ENCODE measurements at places on chromosomes 2 and 18. TPM values are rescaled to one million over a fixed set of nuclear protein-coding genes. Genes with fewer than 3 reads are reported as not detected.
A peak's percentile ranks its signal among the peaks of the same experiment; 100 is the strongest.

- DNase-seq = no peak
These were observed 131.9 kb downstream of the EVA1A start for GRCh38 chr2:75428646-75429443.

GRCh38 chr2:42307180-42307579, 53.8 kb downstream of the COX7A2L start:
- no peak for DNase-seq

DNA sequence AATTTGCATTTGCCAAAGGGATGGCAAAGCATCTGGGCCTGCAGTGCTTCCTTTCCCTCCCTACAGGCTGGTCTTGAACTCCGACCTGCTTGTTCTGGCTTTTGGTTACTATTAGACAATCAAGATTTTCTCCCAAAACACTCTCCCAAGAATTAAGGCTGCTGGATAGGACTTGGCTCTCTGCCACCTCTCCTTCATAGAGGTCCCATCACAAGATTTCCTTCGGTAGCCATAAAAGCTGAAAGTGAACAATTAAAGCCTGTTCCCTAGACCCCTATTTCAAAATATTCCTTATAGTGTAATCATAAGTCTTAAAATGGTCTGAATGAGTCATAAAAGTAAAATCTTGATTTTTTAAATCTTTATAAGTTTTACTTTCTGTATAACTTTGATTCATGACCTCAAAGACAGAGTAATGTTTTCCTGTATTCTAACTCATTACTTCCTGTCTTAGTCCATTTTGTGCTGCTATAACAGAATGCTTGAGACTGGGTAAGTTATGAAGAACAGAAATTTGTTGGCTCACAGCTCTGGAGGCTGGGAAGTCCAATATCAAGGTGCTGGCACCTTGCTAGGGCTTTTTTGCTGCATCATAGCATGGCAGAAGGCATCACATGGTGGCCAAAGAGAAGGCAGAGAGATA, 37.8 kb upstream of the TNP1 start:
- no peak for DNase-seq

The C2orf81 gene
- polyA plus RNA-seq = 1.00 TPM

GRCh38 chr2:98063291-98063854, 23.6 kb upstream of the VWA3B start:
- DNase-seq = no peak

- no peak for DNase-seq
These were observed 495 bp downstream of the TMEM169 start for GRCh38 chr2:216082117-216082711.

- no peak for DNase-seq
These were observed 686 bp upstream of the SNORC start for GRCh38 chr2:232869138-232870017.

The OR6B2 gene
- polyA plus RNA-seq = not detected

DNA sequence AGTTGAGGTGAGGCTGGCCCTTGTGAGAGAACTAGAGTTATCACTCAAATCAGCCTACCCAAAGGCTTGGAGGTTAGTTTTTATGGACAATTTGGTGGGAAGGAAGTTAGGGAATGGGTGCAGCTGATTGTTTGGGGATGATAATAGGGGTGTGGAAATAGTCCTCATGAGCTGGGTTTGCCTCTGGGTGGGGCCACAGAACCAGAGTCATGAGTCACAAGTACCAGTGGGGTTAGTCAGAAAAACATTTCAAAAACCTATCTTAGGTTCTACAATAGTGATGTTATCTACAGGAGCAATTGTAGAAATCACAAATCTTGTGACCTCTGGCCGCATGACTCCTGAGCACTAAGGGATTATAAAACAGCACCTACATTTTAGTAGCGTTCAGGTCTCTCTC, 630.1 kb upstream of the PIK3C3 start:
- DNase-seq = no peak

The TEKT4 gene
- polyA plus RNA-seq = not detected

The KLHL30 gene
- polyA plus RNA-seq = 15.9 TPM

- DNase-seq = no peak
These were observed 586.0 kb upstream of the VRK2 start for GRCh38 chr2:57460396-57461276.

The SPATA3 gene
- polyA plus RNA-seq = not detected

DNA sequence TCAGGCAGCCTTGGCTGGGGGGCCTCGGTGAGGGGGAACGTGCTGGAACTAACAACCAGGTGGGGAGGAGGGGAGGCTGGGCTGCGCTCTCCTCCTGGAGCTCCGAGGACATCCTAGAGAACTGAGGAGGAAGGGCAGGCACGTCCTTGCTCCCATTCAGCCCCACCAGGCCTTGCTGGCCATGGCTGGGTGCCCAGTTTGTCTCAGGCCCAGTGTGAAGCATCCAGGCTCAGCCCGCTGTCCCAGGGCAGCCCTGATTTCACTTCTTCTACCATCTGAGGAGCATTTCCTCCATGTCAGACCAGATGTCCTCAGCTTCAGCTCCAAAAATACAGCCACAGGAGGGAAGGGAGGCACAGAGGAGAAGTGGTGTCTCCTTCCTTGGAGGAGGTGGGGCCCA, 125.4 kb downstream of the CELF4 start:
- peak; percentile 61 for DNase-seq

- DNase-seq = no peak
These were observed 58.2 kb downstream of the COPS8 start for GRCh38 chr2:237143676-237144440.

DNA sequence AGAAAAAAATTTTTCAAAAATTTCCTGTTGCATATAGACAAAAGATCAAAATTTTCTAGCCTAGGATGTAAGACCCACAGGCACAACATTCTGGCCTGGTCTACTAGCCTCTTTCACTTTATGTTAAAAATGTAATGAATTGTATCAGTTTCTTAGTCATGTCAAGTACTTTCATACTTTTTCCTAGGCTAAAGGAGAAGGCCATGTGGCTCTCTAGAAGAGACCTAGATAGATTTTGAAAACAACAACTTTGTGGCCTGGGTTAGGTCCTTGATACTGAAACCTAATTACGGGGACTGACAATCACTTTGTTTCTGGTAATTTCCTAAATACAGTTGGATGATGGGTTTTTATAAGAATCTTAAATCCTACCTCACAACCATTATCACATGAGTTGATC, 74.8 kb upstream of the FSIP2 start:
- DNase-seq = no peak

The ABCB11 gene
- 0.07 TPM for polyA plus RNA-seq

GRCh38 chr2:148653437-148653836, 8.9 kb downstream of the EPC2 start:
- DNase-seq = no peak

GRCh38 chr2:67792191-67792590, 270.6 kb downstream of the C1D start:
- DNase-seq = no peak

- peak; percentile 78 for DNase-seq
These were observed 516 bp downstream of the EIF2AK2 start for GRCh38 chr2:37156071-37156856.

DNA sequence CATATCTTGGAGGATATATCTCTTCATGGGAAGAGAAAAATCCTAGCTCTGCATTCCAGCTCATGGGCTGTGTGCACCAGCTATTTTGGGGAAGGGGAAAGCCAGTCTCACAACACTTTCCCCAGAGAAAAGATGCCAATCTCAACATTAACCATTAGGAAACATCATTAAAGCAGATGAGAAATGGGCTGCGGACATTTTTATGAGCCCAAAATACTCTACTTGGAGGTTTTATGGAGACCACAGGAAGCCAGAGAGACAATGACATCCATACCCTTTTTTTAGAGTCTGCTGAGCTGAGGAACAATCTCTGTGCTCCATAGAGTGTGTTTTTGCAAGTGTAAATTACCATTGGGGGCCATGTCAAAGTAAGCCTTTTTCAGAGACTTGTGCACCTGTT, 213.7 kb downstream of the TRIB2 start:
- DNase-seq = no peak

The KCNG2 gene
- not detected for polyA plus RNA-seq

The STAMBP gene
- 36.0 TPM for polyA plus RNA-seq

GRCh38 chr2:11588228-11589110, 54.6 kb downstream of the GREB1 start:
- DNase-seq = no peak

- no peak for DNase-seq
These were observed 9.3 kb downstream of the POLI start for GRCh38 chr18:54278615-54279014.

GRCh38 chr2:70743677-70744076, 24.3 kb downstream of the ADD2 start:
- DNase-seq = no peak

The ZC3H6 gene
- 4.2 TPM for polyA plus RNA-seq

The ITGB6 gene
- polyA plus RNA-seq = 0.32 TPM

DNA sequence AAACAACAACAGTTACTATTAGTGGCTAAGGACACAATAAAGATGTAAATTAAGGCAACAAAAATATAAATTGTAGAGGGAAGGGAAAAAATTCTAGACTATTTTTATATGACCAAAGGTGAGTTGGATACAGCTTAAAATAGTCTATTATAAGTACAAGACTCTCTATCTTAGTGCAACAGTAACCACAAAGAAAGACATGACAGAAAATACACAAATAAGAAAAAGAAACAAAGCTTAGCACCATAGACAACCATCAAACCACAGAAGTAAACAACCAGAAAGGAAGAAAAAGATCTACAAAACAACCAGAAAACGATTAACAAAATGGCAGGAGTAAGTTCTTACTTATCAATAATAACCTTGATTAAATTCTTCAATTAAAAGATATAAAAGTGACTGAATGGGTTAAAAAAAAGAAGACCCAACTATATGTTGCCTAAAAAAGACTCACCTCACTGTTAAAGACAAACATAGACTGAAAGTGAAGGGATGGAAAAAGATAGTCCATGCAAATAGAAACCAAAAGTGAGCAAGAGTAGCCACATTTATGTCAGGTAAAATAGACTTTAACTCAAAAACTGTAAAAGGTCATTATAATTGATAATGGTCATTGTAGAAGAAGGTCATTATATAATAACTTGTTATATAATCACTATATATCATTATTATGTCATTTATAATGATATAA, 62.5 kb downstream of the USP40 start:
- no peak for DNase-seq

- DNase-seq = no peak
These were observed 31.8 kb upstream of the MTX2 start for GRCh38 chr2:176237456-176237855.

- no peak for DNase-seq
These were observed 103.9 kb upstream of the FHL2 start for GRCh38 chr2:105502625-105503334.

DNA sequence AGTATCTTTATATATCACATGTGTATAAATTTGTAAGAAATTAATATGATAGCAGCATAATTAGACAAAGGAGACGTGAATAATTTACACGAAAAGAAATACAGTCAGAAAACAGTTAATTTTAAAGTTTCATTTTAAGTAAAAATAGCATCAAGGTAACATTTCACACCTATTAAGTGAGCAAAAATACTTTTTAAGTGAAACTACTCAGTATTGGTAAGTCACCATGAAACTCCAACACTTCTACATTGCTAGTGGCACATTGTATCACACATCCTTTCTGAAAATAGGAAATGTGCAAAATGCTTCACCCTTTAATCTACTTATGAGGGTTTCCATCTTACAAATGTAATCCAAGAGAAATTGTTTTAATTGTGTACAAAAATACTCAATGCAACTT, 287.9 kb upstream of the EPAS1 start:
- no peak for DNase-seq

GRCh38 chr2:112140205-112140802, 2.1 kb downstream of the FBLN7 start:
- no peak for DNase-seq

GRCh38 chr2:206555721-206556120, 86.6 kb upstream of the FAM237A start:
- no peak for DNase-seq

The IL37 gene
- not detected for polyA plus RNA-seq

- no peak for DNase-seq
These were observed 33.9 kb downstream of the ZAP70 start for GRCh38 chr2:97747285-97747684.

GRCh38 chr2:161870401-161870930, 203.5 kb downstream of the DPP4 start:
- DNase-seq = no peak

- DNase-seq = no peak
These were observed 97.5 kb downstream of the ICA1L start for GRCh38 chr2:202774104-202774503.

DNA sequence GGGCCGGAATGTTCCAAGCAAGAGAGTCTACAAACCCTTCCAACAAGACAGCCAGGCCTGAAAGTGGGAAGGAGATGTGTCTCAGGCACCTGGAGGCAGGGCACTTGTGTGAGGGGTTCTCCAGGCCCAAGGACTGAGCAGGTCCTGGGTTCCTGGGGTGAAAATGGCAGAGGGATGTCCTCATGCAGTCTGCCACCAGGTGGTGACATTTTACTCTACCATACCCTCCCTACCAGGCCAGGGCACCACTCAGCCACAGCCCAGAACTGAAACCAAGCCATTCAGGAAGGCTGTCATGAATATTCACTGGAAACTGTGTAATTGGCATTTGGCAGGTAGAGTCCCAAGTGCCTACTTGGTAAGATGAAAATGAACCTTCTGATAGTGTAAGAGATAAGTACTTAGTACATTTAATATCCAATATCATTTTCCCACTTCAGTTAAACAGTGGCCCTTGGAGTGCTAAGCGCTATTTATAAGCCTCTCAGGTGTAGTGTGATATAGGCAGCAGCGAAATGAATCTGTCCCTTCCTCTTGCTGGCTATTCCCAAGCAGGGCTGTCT, 185.1 kb downstream of the MYO5B start:
- DNase-seq = no peak

DNA sequence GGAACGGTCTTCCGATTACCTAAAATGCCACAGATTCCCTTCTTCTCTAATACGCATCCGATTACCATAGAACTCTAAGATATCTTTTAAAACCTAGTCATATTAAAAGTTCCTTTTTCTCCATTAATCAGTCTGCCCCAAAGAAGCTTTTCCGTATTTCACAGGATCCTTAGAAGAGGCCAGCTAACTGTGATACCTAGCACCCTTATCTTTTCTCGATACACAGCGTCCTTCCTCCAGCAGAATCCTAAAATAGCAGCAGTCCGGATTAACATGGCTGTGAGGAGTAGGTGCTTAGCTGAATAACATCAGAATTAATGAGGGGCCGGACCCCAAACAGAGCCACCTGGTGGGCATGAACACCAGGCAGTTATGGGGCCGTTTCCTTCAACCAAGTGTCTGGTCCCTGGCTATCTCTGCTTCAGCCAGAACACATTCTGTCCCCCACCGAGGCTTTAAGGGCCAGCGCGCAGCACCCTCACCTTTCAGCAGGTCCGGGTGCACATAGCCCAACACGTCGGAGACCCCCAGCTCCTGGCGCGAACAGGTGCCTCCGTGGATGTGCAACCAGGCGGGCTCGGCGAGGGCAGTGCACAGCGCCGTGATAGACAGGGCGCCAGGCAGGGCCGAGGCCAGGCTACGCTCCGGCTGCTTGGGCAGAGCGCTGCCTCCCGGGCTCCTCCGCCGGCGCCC, 995 bp downstream of the TMEM127 start:
- no peak for DNase-seq

GRCh38 chr2:230423851-230424458, 8.0 kb downstream of the SP100 start:
- DNase-seq = no peak

The SLC9A4 gene
- not detected for polyA plus RNA-seq

Data from right cardiac atrium (tissue), 5 donors.